ENCODE measurements at places on chromosomes 5 and 9.
A peak's percentile ranks its signal among the peaks of the same experiment; 100 is the strongest.

DNA sequence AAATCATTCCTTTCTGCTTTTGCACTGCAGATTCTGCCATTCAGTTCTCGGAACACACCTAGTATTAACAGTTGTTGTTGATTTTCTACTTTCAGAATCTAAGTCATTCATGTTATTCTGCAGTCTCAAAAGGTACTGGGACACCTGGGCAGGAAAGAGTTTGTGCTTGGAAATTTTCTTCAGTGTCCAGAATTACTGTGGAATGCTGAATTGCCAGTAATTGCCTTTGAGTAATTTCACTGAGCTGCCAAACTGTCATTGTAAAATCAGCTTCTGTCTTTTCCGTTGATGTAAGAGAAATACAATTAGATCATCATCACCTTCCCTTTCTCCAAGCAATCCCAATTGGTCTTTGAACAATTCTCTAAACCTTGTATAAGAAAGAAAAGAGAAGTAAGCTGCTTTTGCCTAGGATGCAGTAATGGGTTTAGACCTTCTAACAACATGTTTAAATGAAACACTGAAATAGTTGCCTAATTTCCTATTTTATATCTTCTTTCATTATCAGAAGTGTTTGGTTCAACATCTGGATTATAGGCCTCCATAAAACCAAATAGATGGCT lies 75.7 kb upstream of the TGFBR1 start:
- DNase-seq, result no peak

- no peak for DNase-seq
Measured at GRCh38 chr5:12316812-12317211, 412.6 kb upstream of the CTNND2 start.

DNA sequence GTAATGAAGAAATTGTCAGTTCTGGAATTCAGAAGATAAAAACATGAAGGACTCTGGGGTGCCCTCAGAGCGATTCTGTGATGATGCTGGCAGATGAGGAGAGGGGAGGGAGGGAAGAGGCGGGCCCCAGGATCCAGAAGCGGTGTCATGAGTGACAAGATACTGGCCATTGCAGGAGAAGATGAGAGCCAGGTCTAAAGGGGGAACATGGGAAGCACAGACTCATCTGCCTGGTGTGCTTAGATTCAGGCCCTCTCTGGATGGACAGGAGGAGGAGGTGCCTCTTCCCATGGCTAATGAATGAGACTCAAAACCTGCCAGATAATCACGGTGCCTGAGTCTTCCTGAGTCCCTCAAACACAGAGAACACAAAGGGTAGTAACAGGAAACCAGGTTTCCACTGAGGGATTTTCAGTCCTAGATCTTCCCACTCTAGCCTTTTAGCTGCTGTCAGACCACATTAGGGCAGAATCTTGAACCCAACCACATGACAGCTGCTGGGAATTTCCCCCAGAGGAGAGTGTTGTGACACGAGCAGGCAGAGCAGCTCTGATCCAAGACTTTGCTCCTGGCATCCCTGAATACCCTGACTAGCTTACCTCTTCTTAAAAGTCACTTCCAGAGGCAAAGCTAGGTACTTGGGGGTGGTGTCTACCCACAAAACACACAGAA lies 28.2 kb upstream of the HSPA9 start:
- peak; percentile 81 for DNase-seq

- no peak for DNase-seq
Measured at GRCh38 chr9:129549139-129549538, 71.8 kb downstream of the C9orf50 start.

DNA sequence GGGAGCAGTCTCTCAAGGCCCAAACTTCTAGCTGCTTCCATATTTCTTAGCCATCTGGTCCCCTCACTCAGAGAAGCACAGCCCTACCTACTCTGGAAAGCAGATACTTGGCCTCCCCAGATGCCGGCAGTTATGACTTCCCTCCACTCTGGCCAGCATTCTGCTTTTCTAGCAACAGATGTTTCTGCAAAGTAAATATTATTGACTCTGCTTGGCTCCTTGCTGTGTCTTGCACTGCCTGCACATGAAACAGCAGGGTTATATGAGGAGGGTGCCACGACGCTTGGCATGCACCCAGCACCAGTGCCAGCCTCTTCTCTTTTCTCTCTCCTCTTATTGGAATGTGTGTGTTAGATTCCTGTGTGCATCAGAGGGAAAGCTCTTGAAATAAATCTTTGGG lies 99.7 kb downstream of the ARHGAP26 start:
- no peak for DNase-seq

DNA sequence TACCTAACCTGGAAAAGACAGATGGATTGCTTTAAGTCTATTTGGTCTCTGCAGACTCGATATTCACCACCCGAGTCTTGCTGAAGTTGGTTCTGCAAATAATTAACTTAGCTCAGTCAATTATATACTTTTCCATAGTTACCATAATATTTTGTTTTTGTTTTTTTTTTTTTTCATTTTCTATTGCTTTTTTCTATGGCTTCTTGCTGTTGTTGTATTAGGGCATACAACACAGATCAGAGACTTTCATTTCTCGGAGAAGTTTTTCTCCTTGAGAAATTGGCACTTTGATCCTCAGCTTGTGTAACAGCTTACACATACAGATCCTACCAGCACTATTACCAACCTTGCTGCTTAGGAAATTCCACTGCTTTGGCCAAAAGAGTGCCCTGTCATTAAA lies 88.0 kb downstream of the GPR21 start:
- no peak for DNase-seq

DNA sequence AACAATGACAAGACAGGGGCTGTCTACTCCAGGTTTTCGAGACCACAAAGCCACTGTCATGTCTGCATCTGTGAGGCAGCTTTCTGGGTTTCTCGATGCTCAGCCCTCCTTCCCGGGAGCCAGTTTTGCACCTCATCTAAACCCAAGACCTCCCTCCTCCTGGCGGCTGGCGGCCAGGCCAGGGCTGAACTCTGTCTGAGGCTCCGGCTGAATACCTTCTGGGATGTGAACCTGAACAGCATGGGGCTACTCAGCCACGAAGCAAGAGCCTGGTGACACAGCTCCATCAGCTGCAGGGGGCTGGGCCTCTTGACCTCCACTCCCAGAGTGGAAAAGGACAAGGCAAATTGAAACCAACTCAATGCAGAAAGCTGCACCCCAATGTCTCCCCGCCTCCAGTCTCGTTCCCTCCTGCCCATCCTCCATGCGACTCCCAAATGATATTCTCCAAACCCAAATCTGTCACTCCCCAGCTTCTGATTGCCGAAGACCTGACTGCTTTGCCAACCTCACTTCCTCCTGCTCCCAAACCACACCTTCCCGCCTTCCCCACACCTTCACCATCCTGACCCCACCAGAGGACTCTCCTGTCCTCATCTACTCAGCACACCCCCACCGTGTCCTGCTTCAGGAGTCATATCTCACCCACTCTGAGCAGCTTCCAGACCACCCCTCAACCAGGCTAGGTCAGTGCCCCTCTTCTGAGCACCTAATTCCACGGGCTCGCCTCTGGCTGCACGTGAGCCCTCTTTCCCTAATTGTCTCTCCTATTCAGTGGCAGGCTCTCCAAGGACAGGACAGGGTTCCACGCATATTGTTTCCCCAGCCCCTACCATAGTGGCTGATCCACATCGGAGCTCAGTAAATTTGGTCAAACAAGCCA lies 4.5 kb downstream of the ANKS6 start:
- no peak for DNase-seq

GRCh38 chr9:134327671-134328231 lies 1.5 kb downstream of the RXRA start:
- no peak for DNase-seq

DNA sequence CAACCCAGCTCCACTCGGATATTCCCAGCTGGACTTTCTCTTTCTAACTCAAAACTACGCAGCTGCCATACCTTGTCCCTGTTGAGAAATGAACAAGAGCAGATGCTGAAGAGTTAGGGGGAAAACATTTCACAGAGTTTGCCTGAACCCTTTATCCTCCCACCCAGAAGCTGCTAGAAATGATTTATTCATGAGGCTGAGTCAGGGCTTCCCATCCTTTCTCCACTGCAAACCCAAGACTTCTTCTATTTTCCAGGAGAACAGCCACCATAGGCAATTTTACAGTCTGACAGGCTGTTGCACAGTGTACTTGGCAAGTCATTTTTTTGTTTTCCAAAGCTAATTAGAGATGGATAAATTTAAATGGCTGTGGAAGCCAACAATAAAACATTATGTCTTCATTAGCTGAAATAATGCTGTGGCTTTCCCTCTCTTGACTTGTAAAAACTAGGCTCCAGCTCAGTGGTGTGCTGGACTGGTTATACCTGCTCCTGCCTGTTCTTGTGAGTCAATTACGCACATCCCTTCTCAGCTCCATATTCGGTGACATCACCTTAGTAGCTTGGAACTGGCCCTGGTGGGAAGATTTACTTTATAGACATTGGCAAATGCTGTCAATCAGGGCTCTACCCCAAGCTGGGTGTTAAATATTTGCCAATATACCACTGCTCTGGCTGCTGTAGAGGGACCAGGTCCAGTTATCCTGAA lies 71.9 kb downstream of the KIF4B start:
- DNase-seq, result no peak

- peak; percentile 86 for DNase-seq
Measured at GRCh38 chr5:68239487-68239886, 23.9 kb downstream of the PIK3R1 start.

GRCh38 chr9:125538092-125538473 lies 168.9 kb downstream of the MAPKAP1 start:
- DNase-seq, result no peak

- no peak for DNase-seq
Measured at GRCh38 chr5:136192526-136193321, at the start of gene SMIM32. SMIM32 (minus strand) TSS chr5:136193162; CDS start chr5:136192524, 638 bp downstream.

GRCh38 chr9:91896513-91897121 lies 53.4 kb downstream of the ROR2 start:
- peak; percentile 70 for DNase-seq

GRCh38 chr5:149771216-149771980 lies 41.3 kb downstream of the PPARGC1B start:
- no peak for DNase-seq

DNA sequence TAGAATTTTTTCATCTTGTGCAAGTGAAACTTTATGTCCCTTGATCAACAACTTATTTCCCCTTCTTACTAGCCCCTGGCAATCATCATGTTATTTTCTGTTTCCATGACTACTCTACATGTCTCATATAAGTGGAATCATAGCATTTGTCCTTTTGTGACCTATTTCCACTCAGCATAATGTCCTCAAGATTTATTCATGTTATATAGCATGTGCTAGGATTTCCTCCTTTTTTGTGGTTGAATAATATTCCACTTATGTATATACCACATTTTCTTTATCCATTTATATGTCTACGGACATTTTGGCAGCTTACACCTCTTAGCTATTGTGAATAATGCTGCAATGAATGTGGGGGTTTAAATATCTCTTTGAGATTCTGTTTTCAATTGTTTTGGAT lies 21.0 kb downstream of the FSD1L start:
- DNase-seq, result no peak

DNA sequence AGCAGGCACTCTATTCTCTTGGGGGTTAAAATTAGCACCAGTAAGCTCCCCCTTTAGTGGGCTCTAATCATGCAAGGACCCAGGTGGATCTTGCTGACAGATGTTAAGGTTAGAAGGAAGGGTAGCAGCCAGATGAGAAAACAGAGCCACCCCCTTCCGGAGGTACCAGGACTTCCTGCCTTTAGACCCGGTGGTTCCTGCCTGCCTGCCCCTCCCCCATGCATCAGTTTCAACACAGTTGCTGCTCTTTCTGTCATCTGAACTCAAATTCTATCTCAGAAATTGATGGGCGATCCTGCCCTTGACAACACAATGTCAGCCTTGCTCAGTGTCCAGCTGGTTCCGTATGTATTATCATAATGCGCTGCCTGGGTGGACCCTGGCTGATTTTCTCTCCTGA lies 287.3 kb downstream of the EBF1 start:
- no peak for DNase-seq

- DNase-seq, result no peak
Measured at GRCh38 chr5:167557359-167557758, 734.1 kb upstream of the WWC1 start.

DNA sequence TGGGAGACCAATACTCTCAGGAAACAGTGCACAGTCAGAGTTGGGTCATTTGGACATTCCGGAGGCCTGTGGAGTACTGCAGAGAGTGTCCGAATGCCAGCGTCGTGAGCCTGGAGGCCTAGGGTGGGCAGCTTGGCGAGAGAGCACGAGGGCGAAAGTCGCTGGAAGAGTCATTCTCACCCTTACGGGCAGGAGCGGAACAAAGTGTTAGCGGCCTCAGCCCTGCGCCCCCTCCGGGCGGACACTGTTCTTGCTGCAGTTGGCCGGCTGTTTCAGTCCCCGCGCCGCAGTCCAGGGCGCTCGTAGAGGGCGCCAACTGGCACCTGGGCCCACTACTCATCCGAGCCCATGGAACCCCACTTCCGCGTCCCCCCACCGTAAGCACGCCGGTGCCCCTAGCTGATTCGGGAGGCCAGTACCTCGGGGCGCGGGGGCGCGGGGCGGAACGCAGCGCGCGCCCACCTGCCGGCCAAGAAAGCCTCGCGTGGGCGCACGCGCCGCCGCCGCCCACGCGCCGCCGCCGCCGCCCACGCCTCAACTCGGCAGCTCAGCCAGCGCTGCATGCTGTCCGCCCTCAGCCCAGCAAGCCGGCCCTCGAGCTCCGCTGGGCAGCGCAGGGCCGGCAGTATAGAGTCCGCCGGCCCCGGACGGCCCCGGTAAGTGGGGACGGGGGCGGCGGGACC lies 99.7 kb upstream of the CCL21 start:
- peak; percentile 48 for DNase-seq

DNA sequence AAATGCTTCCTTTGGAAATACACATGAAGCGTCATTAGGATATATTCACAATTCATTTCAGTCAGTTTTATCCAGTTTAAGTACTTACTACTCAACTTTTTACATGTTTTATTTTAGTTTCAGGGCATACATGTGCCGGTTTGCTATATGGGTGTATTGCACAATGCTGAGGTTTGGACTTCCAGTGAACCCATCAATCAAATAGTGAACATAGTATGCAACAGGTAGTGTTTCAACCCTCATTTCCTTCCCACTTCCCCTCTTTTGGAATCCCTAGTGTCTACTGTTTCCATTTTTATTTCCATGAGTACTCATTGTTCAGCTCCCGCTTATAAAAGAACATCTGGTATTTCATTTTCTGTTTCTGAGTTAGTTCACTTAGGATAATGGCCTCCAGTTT lies 74.7 kb downstream of the TMEM161B start:
- DNase-seq, result no peak

GRCh38 chr5:132829742-132830435 lies 558 bp downstream of the SHROOM1 start:
- peak; percentile 82 for DNase-seq

GRCh38 chr9:109246533-109246932 lies 74.3 kb downstream of the EPB41L4B start:
- DNase-seq, result no peak

DNA sequence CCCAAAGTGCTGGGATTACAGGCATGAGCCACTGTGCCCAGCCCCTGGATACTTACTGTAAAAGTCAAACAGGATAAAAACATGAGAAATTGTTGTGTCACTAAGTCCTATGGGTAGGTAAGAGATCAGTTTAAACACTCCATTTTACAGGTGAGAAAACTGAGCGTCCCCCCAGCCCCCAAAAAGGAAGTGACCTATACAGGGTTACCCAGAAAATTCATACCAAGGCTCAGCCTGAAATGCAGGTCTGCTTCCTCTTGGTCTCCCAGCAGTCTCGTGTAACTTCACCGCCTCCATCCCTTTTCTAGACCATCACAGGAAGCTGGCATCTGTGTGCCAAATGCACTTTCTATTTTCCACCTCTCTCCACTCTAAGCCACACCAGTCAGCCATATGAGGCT lies 57.2 kb downstream of the TMOD1 start:
- no peak for DNase-seq

GRCh38 chr9:91207729-91208418 lies 153.8 kb downstream of the AUH start:
- peak; percentile 76 for DNase-seq

GRCh38 chr9:134375011-134375390 lies 48.7 kb downstream of the RXRA start:
- DNase-seq, result peak; percentile 70

GRCh38 chr9:105194234-105194633 lies 50.2 kb upstream of the SLC44A1 start:
- DNase-seq, result no peak

Data from suppressor macrophage treated with lipopolysaccharide for 1 hour (primary cell).